ENCODE measurements at places on chromosomes 7 and 10.
A peak's percentile ranks its signal among the peaks of the same experiment; 100 is the strongest.

DNA sequence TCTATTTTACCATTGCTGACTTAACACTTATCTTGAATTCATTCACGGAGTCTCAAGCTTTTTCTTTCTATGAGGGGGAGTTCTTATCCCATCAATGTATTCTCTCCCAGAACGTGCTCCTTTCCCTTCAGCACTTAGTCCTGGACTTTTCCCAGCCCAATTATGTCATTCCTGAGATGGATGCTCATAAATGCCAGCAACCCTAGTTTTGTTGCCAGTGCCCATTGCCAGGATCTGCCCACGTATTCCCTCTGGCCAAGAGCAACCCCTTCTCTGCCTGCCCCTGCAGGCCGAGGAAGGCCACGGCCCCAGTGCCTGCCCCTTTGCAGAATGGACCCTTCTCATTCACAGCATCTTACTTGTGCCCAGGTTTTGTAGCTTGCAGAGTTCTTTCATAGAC lies 67.4 kb upstream of the PPP1R3C start:
- ATAC-seq = no peak

DNA sequence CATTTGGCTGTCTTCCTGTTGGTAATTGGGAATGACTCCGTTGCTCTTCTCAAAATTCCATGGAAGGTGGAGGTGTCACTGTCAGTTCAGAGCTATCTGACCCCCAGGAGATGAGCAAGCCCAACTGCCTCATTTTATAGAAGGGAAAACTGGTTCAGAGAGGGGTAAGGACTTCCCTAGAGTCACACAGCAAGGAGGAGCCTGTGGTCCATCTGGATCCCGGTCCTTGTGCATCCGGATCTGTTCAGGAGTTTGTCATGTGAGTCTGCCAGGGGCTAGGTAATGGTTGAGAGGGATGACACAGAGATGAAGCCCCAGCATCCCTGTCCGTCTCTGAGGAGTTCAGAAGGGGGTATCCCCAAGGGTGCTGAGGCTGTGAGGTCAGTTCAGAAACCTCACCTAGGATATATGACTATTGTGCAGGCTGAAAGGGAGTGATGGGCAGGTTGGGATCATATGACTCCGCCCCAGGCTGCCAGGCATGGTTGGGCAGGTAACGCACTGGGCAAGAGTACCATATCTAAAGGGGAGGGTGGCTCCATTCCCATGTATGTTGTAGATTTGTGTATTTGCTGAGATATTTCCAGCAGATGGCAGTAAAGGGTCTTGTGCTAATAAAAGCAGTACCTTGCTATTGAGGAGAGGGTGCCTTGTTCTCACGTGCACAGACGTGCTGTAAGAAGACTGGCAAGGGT lies 16.0 kb upstream of the SLC29A3 start:
- peak; percentile 52 for ATAC-seq

- ATAC-seq = no peak
Measured at GRCh38 chr10:22657024-22657423, 57.4 kb downstream of the PIP4K2A start.

- no peak for ATAC-seq
Measured at GRCh38 chr7:105905209-105905909, 29.0 kb upstream of the ATXN7L1 start.

GRCh38 chr10:118412932-118413331 lies 70.8 kb upstream of the FAM204A start:
- ATAC-seq = no peak

DNA sequence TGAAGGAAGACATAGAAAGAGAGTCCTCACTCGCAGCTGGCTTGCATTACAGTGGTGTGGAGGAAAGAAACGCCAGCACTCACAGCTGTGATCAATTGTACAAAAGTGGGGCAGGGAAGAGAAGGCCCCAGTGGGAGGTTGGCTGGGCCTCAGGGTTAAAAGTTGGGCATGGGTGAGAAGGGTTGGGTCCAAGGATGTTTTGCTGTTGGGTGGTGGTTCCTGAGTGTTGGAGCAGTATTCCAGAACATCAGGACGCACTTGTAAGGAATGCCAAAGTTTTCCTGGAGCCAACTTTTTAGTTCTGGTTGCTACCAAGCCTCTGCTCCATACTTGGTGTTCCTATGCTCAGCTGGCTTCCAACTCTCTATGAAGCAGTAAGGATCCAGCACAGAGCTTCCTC lies 55.4 kb upstream of the MKRN1 start:
- ATAC-seq = no peak

- ATAC-seq = peak; percentile 95
Measured at GRCh38 chr10:80472234-80473095, 18.4 kb downstream of the TSPAN14 start.

DNA sequence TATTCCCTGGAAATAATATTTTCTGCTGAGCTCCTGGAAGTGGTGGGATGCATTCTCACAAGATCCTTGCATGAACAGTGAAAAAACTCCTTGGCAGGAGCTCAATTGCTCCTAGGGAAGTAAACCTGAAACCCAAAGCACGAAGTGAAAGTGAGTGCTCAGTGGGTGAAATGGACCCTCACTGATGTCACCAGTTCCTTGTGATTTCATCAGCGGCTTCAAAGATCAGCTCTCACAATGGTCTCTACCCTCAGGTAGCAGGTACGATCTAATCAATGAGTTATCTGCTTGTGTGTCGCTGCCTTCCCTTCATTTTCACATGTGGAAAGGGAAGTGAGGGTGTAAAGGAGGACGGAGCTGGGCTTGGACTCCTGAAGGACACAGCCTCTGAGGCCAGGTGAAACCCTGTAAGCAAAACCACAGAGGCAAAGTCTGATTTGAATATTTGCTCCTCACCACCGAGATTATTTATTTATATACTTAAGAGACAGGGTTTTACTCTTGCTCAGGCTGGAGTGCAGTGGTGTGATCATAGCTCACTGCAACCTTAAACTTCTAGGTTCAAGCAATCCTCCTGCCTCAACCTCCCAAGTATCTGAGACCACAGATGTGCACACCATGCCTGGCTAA lies 255.4 kb upstream of the LYZL1 start:
- no peak for ATAC-seq

DNA sequence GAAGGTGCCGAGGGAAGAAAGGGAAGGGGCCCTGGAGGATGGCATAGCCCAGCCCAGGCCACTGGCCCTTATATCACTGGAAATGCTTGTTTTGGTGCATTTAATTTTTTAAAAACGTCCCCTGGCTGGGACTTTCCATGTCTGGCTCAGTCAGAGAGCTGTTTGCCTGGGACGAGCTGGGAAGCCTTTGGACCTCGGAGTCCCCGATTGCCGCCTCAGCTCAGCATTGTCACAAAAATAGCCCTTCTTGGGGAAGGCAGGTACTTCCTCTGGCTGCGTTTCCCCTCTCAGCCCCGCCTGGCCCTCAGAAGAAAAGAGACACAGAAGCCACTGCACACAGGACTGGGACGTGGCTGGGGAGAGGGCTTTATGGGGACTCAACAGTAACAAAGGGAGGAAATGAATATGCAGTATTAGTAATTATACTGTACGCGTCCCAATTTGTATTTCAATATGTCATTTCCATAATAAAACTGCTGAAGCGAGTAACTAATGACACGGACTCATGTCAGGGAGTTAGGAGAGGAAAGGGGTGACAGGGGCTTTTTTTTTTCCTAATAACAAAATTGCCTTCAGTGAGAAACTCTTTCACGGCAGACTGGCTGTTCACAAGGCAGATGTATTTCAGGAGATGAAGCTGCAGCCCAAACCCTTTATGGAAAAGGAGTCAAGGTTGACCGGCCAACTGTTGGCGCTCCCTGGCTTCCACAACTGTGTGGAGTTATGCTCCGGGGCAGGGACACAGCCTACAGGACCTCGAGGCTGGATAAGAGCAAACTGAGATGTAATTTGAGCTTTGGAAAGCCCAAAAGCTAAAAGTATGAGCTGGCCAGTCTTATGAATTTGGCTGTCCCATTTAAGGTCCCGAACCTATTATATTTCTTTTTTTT lies 31.0 kb upstream of the MXI1 start:
- no peak for ATAC-seq

DNA sequence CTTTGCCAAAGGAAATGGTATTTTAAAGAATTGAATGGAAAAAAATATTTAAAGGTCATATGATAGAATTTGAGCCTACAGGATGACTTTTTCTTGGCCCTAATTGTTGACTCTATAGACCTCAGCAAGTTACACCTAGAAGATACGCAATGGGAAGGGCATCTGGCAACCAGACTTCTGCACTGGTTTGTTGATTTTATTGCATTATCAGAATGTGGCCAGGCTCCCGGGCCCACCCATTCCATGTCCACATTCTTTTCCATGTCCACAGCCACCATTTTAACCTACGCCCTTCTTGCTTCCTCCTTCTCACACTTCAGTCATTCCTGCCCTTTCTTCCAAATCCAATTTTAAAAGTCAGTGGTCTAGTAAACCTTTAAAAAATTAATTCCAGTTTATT lies 738.4 kb downstream of the SUGCT start:
- ATAC-seq = no peak

DNA sequence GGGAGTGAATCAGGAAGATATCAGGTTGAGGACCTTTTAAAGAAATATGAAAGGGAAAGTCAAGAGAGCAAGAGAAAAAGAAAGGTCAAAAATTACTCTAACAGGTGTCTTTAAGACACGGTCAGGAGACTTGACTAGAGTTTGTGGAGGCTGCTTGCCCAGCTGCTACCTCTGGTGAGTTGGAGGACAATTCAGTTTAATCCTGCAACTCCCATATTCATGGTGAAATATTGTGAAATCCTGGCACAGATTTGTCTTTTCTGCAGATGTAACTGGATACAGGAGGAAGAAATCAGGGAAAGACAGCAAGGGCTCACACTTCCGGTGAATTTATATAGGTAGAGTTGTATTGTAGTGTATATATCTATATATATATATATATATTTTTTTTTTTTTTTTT lies 93.5 kb downstream of the AKAP9 start:
- no peak for ATAC-seq

GRCh38 chr7:47435889-47436312 lies 146.0 kb downstream of the TNS3 start:
- ATAC-seq = peak; percentile 51

DNA sequence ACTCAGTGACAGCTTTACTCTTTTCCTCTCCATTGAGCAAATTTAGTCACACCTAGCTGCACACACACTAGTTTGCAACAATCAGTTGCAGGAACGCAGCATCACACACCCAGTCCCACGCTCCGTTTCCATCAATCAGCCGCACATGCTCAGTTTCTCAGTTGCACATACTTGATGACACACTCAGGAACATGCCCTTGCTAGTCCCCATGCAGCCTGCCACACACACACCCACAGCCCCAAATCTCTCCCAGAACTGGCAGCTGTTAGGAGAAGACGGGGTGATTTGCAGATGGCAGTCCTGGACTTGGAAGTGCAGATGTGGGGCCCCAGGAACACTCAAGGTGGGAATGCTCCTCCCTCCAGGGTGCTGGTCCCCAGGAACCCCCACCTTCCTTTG lies 7.7 kb downstream of the LBX1 start:
- ATAC-seq = no peak

GRCh38 chr7:40186586-40186985 lies 51.8 kb downstream of the SUGCT start:
- no peak for ATAC-seq

DNA sequence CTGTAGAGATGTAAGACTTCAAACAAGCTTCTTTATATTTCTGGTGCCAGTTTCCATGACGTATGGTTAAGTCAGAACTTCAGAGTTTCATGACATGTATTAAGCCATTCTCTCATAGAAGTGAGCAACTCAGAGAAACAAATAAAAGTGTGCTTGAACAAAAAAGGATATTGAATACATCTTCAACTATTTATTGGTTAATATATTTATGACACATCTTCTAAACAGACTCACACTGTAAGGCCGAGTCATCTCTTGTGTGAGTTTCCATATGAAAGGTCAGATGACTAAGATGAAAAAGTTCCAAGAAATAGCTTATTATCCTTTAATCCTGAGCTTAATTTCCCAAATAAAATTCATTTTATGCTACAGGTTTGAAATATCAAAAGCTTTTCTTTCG lies 105.5 kb upstream of the CSTF2T start:
- ATAC-seq = no peak

- no peak for ATAC-seq
Measured at GRCh38 chr10:14447094-14447839, 116.5 kb upstream of the FRMD4A start.

GRCh38 chr10:34116220-34116641 lies 698.9 kb downstream of the PARD3 start:
- ATAC-seq = no peak

- no peak for ATAC-seq
Measured at GRCh38 chr7:35736725-35737124, 41.8 kb upstream of the HERPUD2 start.

DNA sequence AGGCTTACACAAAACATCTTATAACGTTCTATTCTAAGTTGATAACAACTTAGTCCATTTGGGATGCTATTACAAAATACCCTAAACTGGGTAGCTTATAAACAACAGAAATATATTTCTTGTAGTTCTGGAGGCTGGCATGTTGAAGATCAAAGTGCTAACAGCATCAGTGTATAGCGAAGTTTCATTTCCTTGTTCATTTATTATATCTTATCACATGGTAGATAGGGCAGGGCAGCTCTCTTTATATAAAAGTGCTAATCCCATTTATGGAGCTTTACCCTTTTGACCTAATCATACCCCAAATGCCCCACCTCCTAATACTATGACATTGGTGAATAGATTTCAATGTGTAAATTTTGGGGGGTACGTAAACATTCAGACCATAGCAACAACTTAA lies 6.3 kb downstream of the CASP7 start:
- no peak for ATAC-seq

DNA sequence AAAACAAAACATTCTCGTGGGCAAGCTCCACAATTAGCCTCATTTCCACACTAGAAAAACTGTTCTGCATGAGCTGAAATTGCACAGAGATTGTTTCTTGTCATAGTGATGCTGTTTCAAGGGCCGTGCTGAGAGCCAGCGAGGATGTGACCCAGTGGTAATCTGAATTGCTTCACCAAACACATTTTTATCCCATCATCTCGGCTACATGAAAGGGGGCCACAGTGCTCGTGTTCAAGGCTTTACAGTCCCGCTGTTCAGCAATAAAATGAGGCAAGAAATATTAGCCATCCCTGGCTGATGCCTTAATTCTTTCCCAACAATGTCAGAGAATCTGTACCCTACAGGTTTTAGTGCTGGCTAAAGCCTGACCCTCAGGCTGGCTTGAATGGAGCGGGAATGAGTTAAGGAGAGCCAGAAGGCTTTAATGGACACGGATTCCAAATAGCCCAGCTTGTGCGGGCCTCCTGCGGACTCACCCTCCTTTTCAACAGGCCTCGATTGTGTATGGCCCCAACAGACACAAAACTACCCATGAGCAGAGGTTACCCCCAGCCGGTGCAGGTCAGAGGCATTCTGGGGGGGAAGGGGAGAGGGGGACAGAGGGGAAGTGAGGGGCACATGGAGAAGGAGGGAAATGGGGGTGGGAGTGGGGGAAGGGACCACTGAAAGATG lies 2.0 kb upstream of the GDF10 start:
- no peak for ATAC-seq

DNA sequence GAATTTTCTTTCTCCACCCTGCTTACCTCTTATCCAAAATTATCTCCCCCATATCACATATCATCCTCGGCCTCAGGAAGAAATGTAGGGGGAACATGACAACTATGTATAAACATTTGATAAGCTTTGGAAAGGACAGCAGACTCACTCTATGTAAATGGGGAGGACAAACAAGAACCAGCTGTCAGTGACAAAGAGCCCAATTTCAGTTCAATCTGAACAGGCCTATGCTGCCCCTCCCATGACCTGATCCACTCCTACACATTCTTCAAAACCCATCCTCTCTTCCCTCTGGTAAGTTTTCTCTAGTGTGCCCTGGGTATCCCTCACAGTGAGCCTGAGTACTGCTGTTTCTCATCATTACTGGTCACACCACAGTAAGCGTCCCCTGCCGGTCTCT lies 20.8 kb downstream of the FZD9 start:
- no peak for ATAC-seq

- ATAC-seq = no peak
Measured at GRCh38 chr10:69214666-69215131, 5.4 kb upstream of the HKDC1 start.

Data from stimulated activated memory B cell treated with anti-CD40 and anti-IgM and Interleukin-4, amounts not matched to agents 10 μg/mL and 1 μg/mL and 100 μg/mL, for 72 hours (primary cell).